ENCODE measurements at places on chromosomes 2 and 18. TPM values are rescaled to one million over a fixed set of nuclear protein-coding genes. Genes with fewer than 3 reads are reported as not detected.

Gene RFTN2
- 0.01 TPM for total RNA-seq

Gene KLHL30
- 0.24 TPM for total RNA-seq

Gene KCNF1
- total RNA-seq, result 21.8 TPM

Gene PFN4
- 1.9 TPM for total RNA-seq

Gene PLGLB2
- 0.35 TPM for total RNA-seq

Gene RBKS
- total RNA-seq, result 7.4 TPM

Gene ATOH8
- total RNA-seq, result 5.3 TPM

Gene FABP1
- total RNA-seq, result not detected

Gene MBD1
- total RNA-seq, result 38.6 TPM

Gene SERPINB13
- total RNA-seq, result not detected

Gene NR4A2
- 2.9 TPM for total RNA-seq

Gene STARD6
- not detected for total RNA-seq

Gene OR6B2
- total RNA-seq, result not detected

Gene NXPH2
- total RNA-seq, result not detected

Gene PSD4
- 8.3 TPM for total RNA-seq

Gene FBLN7
- 0.74 TPM for total RNA-seq

Gene LONRF2
- total RNA-seq, result 2.5 TPM

Gene PEX13
- total RNA-seq, result 15.0 TPM
